ENCODE measurements at places on chromosomes 3 and 15.

DNA sequence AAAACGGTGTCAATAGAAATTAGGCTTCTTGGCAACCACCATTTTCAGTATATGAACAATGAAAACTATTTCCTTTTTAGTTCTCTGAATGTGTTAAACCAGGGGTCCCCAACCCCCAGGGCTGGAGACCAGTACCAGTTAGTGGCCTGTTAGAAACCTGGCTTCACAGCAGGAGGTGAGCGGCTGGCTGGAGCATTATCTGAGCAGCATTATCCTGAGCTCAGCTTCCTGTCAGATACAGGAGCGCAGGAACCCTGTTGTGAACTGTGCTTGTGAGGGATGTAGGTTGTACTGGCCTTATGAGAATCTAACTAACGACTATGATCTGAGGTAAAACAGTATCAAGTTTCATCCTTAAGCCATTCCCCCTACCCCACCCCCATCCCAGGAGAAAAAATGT is 328.7 kb downstream of the ZBBX start:
- no peak for DNase-seq

DNA sequence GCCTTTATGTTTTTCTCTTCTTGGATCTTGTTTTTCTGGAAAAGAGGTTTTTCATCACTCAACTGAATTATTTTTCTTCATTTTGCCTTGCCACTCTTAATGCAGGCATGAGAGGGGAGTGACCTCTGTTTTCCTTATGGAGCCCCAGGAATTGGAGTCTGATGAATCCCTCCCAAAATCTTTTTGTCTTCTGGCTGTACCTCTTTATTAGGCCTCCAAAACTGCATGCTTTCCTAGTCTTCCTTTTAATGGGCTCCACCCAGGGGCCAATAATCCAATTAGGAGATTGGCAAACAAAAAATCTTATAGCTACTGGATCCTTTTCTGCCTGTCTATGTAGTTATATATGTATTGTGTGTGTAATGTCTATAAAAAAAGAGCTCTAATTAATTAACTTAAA is 192.4 kb upstream of the PEX5L start:
- DNase-seq: no peak

GRCh38 chr3:188218603-188219002 is 64.6 kb downstream of the LPP start:
- no peak for DNase-seq

GRCh38 chr3:145849115-145849514 is 311.9 kb downstream of the PLOD2 start:
- no peak for DNase-seq

DNA sequence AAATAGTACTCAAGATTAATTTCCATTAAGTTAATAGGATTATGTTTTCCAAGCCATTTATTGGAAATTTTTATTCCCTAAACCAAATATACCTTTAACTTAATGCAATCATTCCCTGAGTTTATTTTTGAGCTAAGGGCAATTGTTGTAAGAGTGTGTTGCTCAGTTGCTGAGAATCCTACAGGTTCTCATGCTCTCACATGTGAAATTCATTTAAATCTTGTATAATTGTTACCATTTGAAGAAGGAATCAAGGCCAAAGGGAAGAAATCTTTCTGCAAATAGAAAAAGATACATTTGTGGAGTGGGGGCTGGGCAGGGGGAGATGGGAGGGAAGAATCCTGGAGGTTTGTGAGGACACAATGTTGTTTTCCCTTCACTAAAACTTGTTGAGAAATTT is 202.7 kb upstream of the STRIT1 start:
- no peak for DNase-seq

DNA sequence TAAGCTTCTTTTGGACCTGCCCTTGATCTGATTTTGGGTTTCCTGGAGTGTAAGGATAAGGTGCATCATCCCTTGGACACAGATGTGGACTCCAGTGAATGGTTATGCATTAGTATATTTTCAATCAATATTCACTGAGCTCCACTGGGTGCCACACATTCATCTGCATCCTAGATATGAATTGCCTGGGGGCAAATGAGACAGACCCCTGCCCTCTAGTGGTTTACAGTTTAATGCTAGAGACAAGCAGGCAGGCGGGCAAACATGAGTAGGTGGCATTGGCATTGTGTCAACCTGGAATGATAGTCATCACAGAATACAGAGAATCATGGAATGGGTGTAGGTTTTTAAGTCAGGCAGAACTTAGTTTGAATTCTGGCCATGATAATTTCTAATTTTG is 252.5 kb upstream of the SOX14 start:
- no peak for DNase-seq

DNA sequence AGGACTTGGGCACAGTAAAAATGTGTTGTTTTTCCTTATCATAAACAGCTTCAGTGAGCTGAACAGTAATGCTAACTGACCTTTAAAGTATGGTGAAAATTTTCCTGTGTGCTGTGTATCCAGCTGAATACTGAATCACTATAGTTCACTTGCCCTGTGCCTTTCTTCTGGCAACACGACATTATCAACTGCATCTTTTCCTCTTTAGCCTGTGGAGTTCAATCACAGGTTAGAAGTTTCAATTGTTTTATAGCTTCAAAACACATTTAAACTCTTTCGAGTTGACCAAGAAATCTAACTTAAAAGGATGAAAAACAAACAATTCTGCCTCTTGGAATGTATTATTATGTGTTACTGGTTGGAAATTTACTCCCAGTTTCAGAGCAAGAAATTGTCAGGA is 1120.7 kb upstream of the ALCAM start:
- no peak for DNase-seq

GRCh38 chr3:46006238-46007032 is 10.8 kb upstream of the FYCO1 start:
- DNase-seq: no peak

DNA sequence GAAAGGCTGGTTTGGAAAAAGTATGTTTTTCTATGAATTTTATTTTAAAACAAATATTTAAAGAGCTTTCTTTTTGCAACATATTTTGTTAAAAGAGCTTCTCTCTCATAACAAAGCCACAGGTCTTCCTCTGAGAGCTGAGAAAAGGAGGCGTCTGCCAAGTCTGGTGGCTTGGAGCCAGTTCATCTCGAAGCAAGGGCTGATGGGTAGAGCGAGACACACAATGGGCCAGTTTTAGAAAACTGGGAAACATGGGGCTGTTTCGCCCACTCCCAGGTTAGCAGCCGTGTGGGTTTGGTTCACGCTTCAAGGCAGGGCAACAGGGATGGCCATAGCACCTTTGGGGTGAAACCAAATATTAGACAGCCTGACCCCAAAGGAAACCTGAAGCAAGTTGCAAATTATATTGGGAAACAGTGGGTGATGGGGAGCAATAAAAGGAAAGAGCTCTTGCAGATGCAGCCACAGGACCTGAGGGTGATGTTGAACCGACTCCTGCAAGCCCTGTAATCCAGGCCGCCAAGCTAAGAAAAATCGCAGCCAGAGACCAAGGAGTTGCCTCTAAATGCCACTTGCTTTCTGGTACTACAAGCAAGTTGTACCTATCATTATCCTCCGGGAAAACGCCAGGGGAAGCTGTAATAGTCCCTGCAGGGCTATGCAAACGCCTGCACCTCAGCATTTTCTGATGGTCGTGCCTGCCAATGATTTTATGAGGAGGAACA is 88.4 kb upstream of the GALNT15 start:
- DNase-seq: peak; percentile 93

GRCh38 chr3:157347577-157348303 is 88.9 kb upstream of the PTX3 start:
- DNase-seq: no peak

GRCh38 chr3:183478501-183478900 is 50.1 kb upstream of the MCF2L2 start:
- DNase-seq: no peak

GRCh38 chr3:146709969-146710368 is 104.8 kb upstream of the PLSCR5 start:
- no peak for DNase-seq

- DNase-seq: no peak
These were observed 216.0 kb downstream of the DIPK2A start for GRCh38 chr3:144187531-144188210.

- DNase-seq: no peak
These were observed 58.9 kb downstream of the TMEM108 start for GRCh38 chr3:133096900-133097613.

DNA sequence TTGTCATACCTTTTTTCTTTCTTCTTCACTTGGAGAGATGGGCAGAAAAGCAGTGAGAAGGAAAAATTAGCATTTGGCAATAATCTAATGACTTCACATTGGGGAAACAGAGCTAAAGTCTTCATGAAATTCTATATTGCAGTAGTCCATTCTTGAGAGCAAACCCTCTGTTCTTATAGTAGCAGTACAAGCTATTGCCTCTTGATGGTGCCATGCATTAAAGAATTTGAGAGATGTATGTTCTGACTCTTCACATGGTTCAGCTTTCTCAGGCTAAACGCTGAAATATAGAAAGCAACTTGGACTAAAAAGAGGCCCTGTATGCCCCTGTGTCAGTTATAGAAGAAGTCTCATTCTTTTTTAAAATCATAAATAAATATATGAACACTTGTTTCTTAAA is 36.0 kb downstream of the PHLDB2 start:
- DNase-seq: no peak

DNA sequence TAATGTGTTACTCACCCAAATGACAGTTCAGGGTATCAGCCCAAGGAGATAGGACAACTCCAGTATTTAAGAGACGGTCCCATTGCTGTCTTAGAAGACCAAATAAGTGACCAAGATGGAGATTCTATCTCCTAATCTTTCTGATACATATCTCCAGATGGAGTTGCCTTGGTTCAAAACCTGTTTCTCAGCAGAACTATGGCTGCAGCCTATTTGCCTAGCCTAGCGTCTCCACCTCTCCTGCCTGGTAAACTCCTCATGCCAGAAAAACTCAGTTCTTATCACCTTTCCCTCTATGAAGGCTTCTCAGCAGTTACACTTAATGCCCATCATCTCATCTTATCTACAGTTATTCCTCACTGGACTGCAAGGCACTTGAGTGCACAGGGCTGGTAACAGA is 1.2 kb upstream of the CSPG5 start:
- DNase-seq: no peak

- no peak for DNase-seq
These were observed 55.4 kb downstream of the BFSP2 start for GRCh38 chr3:133455281-133455680.

GRCh38 chr3:125332504-125332903 is 42.6 kb downstream of the ZNF148 start:
- no peak for DNase-seq
